ENCODE measurements at places on chromosomes 7 and 10. TPM values are rescaled to one million over a fixed set of nuclear protein-coding genes. Genes with fewer than 3 reads are reported as not detected.

DRGX gene
- not detected for total RNA-seq

KCP gene
- 1.6 TPM for total RNA-seq

FMC1 gene
- total RNA-seq, result 8.4 TPM

C7orf57 gene
- 0.09 TPM for total RNA-seq

SPDYE3 gene
- total RNA-seq, result not detected

GPR26 gene
- total RNA-seq, result not detected

CCDC3 gene
- total RNA-seq, result 3.9 TPM

AS3MT gene
- total RNA-seq, result 7.0 TPM

FANK1 gene
- total RNA-seq, result 2.3 TPM

STK31 gene
- 0.33 TPM for total RNA-seq

ANKRD7 gene
- total RNA-seq, result 1.4 TPM

ANKRD30A gene
- not detected for total RNA-seq

All from fibroblast of the aortic adventitia (primary cell).